ENCODE measurements at places on chromosomes 5 and 9.
A peak's percentile ranks its signal among the peaks of the same experiment; 100 is the strongest.

DNA sequence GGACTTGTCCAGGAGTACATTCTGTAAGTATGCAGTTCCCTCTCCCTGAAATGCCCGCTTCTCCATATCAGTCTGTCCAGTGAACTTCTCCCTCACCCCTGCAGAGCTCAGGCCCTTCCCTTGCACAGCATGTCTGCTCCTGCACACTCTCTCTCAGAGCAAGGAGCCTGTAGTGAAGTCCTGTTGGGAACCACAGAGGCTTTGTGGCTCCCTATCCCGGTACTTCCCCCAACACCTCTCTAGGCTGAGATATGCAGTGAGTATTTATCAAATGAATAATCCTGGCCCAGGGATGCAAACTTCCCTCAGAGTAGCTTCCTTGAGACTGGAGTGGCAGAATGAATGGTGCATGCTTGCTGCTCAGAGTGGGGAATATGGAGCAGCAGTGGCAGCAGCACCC, 48.8 kb downstream of the POC5 start:
- peak; percentile 21 for DNase-seq

DNA sequence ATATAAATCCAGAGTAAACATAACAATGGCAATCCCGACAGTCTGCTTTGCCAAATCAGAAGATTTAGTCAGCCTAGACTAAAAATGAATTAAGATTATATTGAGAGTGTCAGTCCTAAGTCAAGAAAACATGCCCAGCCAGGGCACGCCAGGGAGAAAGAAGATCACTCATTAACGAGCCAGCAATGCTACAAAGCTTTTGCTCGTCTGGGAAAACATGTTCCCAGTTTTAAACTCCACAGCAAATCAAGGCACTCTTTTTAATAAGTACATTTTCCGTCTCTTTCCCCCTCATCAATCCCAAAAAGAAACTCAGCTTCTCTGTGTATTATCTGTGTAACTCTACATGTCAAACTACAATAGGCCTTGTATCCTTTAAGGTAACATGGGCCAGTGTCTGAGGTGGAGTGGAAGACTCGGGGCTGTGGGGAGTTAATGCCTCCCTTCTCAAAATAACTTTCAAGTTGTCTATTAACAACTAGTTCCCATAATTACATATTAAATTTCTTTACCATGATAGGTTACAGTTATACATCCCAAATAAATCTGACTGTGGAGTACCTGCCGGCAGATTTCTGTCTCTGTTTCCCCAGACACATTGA, 40.9 kb downstream of the NFIB start:
- DNase-seq: no peak

DNA sequence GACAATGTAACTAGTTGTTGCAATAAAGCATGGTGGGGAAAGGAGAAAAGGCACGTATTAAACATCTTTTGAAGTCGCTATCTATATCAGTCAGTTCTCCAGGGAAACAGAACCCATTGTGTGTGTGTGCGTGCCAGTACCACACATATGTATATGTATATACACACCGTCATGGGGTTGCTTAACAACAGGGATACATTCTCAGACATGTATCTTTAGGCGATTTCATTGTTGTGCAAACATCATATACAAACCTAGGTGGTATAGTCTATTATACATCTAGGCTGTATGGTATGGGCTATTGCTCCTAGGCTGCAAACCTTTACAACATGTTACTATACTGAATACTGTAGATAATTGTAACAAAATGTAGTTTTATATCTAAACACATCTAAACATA, 2.3 kb downstream of the CDKN2B-AS1 start:
- DNase-seq: no peak

DNA sequence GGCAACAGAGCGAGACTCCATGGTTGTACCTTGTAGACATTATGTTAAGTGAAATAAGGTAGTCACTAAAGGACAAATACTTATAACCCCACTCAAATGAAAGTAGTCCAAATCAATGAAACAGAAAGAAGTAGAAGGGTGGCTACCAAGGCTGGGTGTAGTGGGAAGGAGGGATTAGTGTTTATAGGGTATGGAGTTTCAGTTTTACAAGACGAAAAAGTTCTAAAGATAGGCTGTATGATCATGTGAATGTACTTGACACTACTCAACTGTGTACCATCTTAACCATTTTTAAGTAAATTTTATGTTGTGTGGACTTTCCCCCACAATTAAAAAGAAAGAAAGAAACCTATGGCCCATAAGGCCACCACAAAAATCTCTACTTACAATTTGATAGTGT, 32.2 kb downstream of the ALDH7A1 start:
- DNase-seq: no peak

- DNase-seq: no peak
These were observed 1.5 kb downstream of the LTC4S start for GRCh38 chr5:179795049-179795862.

DNA sequence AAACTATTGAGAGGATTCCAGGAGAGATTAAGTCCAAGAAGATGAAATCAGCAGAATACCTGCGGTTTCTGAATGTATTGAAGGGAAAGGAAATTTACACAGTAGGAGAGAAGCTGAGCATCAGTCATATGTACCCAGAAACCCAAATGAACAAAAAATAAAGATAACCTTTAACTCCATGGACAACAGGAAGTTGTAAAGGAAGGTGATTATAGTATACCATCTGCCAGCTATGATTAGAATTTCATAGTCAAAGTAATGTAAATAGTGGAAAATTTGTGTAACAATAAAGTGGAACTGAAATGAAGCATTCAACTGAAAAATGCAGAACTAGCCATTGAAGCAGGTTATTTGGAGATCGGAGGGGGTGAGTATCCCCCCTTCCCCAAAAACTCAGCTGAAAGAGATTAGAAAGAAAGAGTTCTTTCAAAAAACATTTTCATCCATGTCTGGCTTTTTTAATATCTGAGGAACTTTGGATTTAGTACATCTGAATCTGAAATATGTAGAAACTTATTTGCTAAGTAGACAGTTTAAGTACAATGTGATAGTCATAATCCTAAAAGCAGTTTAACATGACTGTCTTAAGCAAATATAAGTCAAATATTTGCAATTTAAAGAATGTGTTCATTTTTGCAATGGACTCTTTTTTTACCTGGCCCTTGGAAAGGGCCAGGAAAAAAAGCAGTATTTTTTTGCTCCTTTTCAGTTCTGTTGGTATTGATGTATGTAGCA, 58.4 kb downstream of the APC start:
- DNase-seq: peak; percentile 8

DNA sequence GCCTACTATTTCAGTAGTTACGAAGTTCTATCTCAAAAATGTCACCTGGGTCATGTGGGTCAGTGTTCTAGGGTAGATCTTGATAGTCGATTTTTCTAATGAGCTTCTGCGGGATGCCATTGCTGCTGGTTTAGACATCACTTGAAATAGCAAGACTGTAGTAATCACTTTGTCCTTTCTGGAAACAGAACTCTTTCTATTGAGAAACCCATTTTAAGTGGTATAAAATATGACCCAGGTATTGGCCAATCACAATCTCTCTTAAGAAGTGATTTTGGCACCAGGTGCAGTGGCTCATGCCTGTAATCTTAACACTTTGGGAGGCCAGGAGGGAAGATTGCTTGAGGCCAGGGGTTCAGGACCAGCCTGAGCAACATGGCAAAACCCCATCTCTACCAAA, 17.6 kb downstream of the ARRDC3 start:
- DNase-seq: no peak

DNA sequence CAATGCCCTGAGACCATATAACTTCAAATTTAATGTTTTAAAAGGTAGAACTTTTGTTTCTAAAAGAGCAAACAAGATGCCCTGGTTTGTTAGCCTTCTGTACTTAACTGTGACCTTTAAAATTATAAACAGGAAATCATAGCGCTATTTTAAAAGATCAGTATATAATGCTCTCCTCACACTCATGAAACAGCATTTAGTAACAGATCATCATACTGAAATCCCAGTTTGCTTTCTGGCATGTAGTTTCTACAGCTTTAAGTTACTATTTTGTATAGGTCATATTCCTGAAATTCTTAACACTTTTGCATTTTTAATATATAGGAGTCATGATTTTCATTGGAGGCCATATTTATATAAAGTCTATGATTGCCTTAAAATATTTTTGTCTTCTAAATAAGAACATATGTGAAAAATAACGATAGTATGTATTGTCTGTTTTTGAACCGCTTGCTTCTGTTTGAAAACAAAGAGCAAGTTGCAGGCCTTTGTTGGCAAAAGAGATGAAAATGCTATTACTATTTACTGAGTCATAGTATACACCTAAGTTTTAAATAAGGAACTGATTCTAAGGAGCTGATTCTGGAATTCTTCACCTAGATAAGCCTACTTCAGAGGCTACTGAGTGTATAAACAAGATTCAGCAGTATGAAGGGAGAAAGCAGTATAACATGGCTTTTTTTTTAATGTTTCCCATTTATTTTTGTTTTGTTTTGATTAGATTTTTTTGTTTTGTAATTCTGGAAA, 20.5 kb downstream of the SRFBP1 start:
- no peak for DNase-seq

DNA sequence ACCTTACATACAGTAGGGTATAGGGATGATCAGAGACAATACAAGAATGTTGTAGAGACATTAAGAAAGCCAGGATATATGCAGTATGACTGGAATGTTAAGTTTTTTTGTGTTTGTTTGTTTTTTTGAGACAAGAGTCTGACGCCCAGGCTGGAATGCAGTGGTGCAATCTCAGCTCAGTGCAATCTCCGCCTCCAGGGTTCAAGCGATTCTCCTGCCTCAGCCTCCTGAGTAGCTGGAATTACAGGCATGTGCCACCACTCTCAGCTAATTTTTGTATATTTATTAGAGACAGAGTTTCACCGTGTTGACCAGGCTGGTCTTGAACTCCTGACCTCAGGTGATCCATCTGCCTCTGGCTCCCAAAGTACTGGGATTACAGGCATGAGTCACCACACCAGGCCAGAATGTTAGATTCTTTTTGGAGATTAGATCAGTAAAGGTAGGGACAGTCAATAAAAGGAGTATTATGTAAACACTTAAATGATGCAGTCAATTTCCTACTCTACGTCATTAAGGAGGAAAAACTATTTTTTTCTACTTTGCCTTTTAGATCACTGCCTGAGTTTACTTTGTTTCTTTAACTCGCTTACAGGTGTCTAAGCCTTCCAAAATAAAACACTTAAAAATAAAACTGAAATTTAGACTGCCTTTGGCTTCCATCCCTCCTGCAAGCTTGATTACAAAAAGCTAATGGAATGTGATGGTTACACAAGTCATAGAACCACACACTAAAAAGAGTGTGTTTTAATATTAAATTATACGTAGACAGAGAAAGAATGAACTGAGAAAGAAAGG, 6.8 kb upstream of the HNRNPA0 start:
- no peak for DNase-seq

GRCh38 chr9:133115604-133116345, 5.3 kb downstream of the RALGDS start:
- DNase-seq: peak; percentile 92

- no peak for DNase-seq
These were observed 284.5 kb upstream of the PTGER4 start for GRCh38 chr5:40395251-40395650.

DNA sequence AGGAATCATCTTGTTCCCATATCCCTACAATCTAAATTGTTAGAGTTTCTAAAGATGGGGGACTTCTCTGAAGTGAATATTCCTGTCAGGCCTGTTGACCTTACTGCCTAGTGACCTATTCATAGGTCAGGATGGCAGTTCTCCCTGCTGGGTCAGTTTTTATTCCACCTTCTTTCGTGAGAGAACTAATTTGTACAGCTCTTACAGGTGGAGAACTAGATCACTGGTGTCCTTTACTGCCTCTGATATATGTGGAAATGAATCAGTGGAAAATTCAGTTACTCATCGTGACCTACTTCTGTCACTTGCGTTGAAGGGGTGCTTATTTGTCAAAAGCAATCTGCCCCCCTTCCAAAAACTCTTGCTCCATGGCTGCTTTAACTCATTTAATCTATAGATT, 164.9 kb downstream of the CD180 start:
- no peak for DNase-seq

GRCh38 chr9:93674580-93675335, 98.4 kb downstream of the PHF2 start:
- no peak for DNase-seq

DNA sequence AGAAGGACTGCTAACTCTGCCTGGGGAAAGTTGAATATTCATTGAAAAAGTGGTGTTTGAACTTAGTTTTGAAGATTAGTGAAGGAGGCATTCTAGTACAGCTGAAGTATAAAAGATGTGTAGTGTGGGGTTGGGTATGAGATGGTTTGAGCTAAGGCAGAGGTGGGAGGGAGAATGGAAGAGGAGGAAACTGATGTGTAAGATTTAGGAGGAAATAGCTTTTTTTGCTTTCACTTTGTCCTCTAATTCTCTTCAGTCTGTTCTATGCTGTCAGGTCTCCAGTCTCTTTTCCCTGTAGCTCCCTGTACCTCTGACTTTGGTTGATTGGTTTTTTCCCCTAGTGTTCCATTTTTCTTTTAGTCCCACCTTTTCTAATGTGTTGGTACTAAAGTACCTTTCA, 9.0 kb downstream of the CREBRF start:
- DNase-seq: peak; percentile 47

GRCh38 chr9:11992866-11993265, 700.3 kb upstream of the TYRP1 start:
- DNase-seq: no peak

- no peak for DNase-seq
These were observed 16.9 kb downstream of the COL5A1 start for GRCh38 chr9:134658378-134658955.

GRCh38 chr9:69469136-69469535, 144.1 kb downstream of the ENTREP1 start:
- no peak for DNase-seq

GRCh38 chr5:199950-200645, 8.8 kb downstream of the LRRC14B start:
- no peak for DNase-seq

GRCh38 chr5:98563885-98564653, 209.4 kb upstream of the RGMB start:
- DNase-seq: no peak

Measured in inflammatory macrophage treated with lipopolysaccharide for 4 hours (primary cell).